ENCODE measurements at places on chromosomes 2 and 18.
A peak's percentile ranks its signal among the peaks of the same experiment; 100 is the strongest.

GRCh38 chr2:122863532-122863931 lies 1108.1 kb downstream of the TSN start:
- DNase-seq: peak; percentile 86

DNA sequence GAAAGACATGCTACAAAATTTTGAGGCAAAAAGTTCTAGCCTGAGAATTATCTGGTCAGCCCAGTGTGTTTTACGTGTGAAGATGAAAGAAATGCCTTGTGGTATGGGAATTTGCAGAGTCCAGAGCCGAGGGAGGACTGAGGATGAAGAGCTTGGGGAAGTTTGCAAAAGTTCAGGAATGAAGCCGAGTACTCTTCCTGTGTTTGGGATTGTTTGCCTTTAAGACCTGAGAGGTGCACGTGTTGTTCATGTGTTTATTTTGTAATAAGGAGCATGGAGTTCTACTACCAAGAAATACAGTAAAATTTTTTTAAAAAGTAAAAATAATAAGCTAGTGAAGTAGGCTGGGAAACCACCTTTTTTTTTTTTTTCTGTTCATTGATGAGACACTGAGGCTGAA lies 14.8 kb downstream of the SETBP1 start:
- no peak for DNase-seq

DNA sequence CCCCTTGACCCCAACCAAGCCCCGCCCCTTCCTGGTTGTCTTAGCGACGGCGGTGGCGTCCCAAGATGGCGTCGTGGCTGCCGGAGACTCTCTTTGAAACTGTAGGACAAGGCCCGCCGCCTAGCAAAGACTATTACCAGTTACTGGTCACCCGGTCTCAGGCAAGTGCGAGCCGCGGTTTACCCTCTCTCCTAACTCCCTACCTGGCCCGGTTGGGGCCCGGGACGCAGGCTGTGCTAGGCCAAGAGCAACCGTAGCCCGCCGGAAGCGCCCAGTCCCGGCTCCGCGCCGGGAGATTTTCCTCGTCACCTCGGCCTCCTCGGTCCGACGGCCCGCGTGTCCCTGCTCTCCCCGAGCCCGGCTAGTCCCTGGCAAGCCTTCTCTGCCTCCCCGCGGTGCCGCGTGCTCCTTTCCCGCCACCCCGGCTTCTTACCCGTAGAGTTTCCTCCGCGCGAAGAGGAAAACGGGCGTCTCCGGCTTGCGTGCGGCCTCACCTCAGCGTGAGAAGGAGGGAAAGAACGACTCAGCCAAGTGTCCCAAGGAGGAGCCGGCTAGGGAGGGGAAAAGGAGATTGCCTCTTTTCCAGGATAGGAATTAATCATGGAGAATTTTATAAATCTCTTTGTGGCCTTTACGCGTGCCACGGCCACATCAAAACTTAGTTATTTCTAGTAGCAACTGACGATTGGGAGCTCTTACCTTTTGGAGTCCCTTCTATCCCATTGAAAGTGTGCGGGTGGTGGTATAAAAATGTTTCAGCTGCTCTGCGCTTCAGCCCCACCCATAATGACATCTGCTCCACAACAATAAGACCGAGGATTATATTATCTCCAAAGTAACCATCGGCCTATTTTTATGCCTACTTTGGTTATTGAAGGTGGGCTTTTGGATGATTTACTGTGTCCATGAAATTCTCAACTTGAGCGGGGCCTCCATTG lies at the start of gene FBXO36:
Gene FBXO36 (plus strand): TSS at position 55 of the 938 bp plus-strand sequence. CDS start 11 bp downstream, at position 66.
- DNase-seq: peak; percentile 88

DNA sequence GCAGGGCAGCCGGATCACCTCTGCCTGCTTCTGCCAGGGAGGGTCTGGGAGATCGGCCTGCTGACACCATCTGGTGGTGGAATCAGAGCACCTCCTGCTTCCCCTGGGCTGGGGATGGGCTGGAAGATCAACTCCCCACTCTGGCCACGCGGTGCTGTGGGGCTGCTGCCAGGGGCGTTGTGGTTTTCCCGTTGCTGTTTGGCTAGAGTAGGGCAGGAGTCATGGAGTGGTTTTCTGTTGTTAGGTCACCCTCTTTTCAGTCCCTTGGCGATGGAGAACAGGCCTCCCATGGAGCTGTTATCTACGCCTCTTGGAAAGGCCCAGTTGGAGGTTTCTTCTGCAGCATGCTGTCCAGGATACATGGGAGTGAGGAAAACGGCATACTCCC lies 15.2 kb downstream of the BCL2L11 start:
- DNase-seq: no peak

- no peak for DNase-seq
Observed at GRCh38 chr2:38925982-38926381, 36.3 kb downstream of the ARHGEF33 start.
